ENCODE measurements at places on chromosomes 1 and 21.

DNA sequence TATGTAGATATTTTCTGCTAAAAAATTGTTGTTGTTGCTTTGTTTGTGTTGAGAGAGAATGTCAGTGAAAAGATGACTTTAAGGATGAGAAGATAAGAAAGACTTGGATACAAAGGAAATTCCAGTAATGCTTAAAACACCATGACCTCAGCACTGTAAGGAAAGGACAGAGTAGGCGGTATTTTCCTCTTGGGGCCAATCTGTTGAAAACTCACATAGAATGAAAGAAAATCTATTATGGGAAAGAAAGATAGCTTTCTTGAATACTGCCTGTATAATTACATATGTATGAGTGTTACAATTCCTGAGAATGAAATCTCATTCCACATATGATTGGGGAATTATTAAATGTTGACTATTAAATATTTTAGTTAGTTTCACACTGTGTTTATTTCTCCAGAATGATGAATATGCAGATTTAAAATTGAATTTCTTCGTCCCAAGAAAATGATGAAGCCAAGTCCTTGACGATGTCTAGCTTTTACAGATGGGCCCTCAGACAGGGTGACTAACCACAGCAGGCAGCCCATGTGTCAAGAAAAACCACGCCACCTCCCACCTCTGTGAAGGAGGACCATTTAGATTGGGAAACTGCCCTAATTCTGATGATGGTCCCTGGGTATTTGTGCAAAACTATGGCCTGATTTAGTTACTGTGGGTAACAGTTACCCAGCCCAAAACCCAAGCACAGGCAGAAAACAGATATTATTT, 49.7 kb upstream of the LMO4 start:
- DNase-seq, result no peak

DNA sequence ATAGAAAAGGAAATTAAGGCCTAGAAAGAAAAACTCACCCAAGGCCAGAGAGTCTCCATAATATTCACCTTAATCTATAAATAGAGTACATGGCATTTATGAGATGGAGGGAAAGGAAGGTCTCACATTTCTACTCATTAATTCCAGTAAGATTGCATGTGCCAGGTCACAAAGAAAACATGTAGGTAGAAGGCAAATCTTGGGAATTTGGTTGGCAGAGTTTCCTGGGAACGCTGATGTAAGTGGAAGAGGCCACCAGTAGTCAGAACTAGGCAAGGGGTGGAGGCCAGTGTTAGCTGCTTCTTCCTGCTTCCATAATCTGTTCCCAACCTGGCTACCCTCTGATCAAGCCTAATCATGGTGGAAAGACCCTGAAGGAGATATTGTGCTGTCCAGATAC, 29.2 kb upstream of the PGBD5 start:
- DNase-seq, result no peak

- DNase-seq, result no peak
These were observed 19.5 kb downstream of the AGT start for GRCh38 chr1:230694464-230694863.

GRCh38 chr1:93707956-93708355, 26.3 kb upstream of the BCAR3 start:
- peak; percentile 44 for DNase-seq

DNA sequence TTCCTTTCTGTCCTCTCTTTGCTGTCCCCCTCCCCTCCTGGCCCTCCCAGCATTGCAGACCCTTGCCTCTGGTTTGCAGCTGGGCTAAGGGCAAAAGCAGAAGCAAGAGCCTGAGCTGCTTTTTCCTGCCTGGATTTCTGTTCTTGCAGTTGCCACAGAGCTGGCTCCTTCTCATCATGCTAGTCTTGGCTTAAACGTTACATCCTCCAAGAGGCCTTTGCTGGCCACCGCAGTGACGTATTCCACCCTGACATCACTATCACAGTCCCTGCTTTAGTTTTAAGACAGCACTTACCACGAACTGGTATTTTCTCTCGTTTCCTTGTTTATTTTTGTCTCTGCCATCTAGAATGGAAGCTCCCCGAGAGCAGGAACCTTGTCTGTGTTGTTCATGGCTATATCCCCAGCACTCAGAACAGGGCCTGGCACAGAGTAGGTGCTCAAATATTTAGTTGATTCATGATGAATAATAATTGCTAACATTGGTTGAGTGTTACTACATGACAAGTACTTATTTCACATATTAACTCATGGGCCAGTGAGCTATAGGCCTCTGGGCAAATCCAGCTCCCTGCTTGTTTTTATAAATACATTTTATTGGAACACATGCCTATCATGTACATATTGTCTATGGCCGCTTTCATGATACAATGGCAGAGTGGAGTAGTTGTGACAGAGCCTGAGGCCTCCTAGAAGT, 13.2 kb upstream of the CSF1 start:
- DNase-seq, result no peak

DNA sequence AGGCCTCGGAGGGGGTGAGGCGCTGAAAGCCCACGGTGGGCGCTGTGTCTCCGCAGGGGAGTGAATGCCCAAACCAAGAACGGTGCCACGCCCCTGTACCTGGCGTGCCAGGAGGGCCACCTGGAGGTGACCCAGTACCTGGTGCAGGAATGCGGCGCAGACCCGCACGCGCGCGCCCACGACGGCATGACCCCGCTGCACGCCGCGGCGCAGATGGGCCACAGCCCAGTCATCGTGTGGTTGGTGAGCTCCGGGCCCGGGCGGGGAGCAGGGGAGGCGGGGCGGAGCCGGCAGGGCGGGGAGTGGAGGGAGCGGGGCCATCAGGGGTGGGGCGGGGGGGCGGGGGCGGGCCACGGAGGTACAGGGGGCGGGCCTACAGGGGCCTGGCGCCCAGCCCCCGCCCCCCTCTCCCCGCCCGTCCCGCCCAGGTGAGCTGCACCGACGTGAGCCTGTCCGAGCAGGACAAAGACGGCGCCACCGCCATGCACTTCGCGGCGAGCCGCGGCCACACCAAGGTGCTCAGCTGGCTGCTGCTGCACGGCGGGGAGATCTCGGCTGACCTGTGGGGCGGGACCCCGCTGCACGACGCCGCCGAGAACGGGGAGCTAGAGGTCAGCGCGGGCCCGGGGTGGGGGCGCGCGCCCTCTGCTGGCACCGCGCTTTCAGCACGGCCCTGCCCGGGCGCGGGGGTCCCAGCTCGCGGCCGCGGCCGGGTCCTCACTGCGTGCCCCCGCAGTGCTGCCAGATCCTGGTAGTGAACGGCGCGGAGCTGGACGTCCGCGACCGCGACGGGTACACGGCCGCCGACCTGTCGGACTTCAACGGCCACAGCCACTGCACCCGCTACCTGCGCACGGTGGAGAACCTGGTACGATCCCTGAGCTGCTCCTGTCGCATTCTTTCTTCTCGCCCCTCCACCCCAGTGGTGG, 15.9 kb downstream of the ESPN start:
- peak; percentile 75 for DNase-seq

GRCh38 chr1:111864862-111865261, 109.2 kb downstream of the DDX20 start:
- no peak for DNase-seq

- DNase-seq, result no peak
These were observed 55.6 kb upstream of the B3GALT2 start for GRCh38 chr1:193242000-193242399.

DNA sequence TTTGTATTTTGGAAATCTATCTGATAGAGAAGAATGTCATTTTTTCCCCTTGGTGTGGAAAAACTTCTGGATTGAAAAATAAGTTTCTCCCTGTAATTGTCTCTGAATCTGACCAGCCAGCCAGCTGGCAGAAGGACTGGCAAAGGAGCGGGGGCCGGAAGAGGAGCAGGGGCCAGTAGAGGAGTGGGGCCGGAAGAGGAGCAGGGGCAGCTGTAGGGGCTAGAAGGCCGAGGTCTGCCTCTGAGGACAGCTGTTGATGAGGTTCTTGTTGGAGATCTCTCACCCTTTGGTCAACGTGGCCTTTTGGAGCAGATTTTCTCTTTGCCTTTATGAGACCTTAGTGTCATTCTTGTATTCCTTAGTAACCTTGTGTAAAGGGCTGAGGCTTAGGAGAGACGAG, 121.8 kb downstream of the GALNT2 start:
- DNase-seq, result no peak

DNA sequence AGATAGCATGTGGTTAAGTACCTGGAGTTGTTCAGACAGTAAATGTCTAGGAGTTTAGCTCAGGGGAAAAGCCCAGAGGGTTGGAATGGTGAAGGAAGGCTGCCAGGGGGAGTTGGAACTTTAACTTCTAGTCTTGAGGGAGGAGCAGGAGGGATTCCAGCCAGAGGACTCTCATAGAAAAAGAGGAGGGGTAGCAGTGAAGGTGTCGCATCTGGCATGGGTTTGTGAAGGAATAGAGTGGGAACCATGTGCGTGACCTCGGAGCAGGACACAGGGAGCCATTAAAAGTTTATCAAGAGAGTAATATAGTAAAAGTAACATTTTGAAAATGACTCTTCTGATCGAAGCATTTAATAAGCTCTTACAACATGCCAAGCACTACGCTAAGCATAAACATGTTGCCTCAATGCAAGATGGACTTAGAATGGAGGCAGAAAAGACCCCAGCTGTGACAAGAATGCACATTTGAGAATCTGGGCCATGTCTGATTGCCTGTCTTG, 632.4 kb upstream of the CAMK1G start:
- DNase-seq, result no peak

- no peak for DNase-seq
These were observed 29.2 kb downstream of the POFUT2 start for GRCh38 chr21:45258466-45258865.

GRCh38 chr1:189726806-189727205, 750.9 kb downstream of the BRINP3 start:
- DNase-seq, result no peak

- no peak for DNase-seq
These were observed 7.2 kb downstream of the FPGT start for GRCh38 chr1:74205266-74205665.

GRCh38 chr1:57910305-57910704, 486.4 kb upstream of the DAB1 start:
- no peak for DNase-seq

DNA sequence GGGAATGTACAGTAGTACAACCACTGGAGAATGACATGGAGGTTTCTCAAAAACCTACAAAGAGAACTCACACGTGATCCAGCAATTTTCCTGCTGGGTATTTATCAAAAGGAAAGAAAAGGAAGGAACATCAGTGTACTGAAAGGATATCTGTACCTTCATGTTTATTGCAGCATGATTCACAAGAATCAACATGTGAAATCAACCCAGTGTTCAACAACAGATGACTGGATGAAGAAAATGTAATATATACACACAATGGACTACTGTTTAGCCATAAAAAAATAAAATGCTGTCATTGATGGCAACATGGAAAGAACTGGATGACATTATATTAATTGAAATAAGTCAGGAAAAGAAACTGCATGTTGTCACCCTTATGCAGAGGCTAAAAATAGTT, 19.0 kb upstream of the CYP4A11 start:
- no peak for DNase-seq

GRCh38 chr1:207026104-207026534, 6.4 kb downstream of the C1orf116 start:
- no peak for DNase-seq

GRCh38 chr1:232980986-232981560, 30.7 kb downstream of the NTPCR start:
- no peak for DNase-seq

Measured in stimulated activated CD4-positive, alpha-beta T cell treated with anti-CD3 and anti-CD28 coated beads, Interleukin-4, amount 100 ng/mL, for 1 hour (primary cell).